ENCODE measurements at places on chromosomes 12 and 14.
A peak's percentile ranks its signal among the peaks of the same experiment; 100 is the strongest.

DNA sequence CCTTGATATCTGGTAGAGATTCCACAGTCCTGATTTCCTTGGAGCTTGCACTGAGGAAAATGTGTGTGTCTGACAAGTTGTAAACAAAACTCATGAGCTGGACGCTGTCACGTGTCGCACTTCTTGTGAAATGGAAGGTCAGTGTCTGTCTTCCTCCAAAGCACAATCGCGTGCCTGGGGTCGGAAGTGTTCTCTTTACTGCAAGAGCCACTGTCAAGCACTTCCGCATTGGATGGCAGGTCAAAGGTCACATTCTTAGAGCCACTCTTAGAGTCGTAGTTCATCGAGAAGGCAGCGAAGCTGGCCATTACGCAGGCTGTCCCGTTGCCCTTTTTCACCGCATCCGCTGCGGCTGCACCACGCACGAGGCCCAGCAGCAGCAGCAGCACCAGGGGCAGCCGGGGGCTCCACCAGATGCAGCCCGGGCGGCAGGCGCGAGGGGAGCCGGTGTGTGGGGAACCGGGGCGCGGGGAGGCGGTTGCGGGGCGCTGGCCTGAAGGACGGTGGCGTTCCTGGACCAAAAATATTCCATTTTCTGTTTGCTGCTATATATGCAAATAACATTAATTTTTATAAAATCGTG lies 45.0 kb downstream of the LRTM2 start:
- DNase-seq, result no peak

DNA sequence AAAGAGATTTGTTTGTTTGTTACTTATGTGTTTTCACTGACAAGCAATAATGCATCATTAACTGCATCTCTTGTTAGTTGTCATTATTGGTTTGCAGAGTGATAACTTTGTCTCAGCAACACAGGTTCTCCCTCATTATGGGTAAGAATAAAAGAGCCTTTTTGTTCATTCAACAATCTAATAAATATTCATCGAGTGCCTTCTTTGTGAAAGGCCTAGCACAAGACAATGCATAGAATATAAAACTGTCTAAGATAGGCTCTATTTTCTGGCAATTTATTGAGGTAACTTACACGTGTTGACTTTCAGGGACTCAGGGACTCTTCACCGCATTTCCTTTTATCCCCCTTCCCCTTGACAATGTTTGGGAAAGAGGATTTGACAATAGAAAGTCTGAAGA lies 95.5 kb upstream of the KRR1 start:
- no peak for DNase-seq

DNA sequence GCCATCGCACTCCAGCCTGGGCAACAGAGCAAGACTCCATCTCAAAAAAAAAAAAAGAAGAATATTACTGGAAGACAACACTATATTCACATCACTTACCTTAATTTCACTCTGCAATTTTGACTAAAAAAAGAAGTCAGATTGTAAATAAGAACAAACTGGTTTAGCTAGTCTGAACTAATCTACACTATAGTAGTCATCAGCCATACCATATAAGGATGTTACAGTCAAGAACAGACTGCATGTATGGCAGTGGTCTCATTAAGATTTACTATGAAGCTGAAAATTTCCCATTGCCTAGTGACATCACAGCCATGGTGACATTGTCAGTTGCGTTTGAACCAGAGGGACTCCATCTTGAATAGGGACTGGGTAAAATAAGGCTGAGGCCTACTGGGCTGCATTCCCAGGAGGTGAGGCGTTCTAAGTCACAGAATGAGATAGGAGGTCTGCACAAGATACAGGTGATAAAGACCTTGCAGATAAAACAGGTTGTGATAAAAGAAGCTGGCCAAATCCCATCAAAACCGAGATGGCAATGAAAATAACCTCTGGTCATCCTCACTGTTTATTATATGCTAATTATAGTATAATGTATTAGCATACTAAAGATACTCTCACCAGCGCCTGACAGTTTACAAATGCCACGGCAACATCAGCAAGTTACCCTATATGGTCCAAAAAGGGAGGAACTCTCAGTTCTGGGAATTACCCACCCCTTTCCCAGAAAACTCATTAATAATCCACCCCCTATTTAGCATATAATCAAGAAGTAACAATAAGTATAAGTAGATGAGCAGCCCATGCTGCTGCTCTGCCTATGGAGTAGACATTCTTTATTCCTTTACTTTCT lies 51.2 kb downstream of the OSBPL8 start:
- no peak for DNase-seq

- DNase-seq, result no peak
Measured at GRCh38 chr14:34721129-34721528, 6.7 kb upstream of the CFL2 start.

DNA sequence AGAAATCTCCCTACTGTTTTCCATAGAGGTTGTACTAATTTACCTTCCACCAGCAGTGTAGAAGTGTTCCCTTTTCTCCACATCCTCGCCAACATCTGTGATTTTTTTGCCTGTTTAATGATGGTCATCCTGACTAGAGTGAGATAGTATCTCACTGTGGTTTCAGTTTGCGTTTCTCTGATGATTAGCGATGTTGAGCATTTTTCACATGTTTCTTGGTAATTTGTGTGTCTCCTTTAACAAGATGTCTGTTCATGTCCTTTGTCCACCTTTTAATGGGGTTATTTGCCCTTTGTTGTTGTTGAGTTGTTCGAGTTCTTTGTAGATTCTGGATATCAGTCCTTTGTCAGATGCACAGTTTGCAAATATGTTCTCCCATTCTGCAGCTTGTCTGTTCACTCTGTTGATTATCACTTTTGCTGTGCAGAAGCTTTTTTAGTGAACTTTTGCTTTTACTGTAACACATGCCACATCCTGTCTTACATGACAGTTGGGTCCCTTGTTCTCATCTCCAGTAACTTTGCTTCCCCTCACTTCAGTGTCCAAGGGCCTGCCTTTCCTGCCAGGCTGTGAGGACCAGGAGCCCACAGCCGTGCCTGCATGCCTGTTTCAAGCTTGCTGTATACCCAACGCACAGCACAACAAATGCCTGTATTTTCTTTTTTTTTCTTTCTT lies 64.9 kb downstream of the SPRING1 start:
- DNase-seq, result no peak

- peak; percentile 83 for DNase-seq
Measured at GRCh38 chr14:74712499-74713394, at the start of the genes AREL1 and FCF1. Gene AREL1 (minus strand): TSS chr14:74713080. CDS start chr14:74685615, 27,465 bp downstream. Gene FCF1 (plus strand): TSS chr14:74713144. CDS start chr14:74713198, 54 bp downstream.

- no peak for DNase-seq
Measured at GRCh38 chr12:7054925-7055324, 5.6 kb upstream of the C1S start.

DNA sequence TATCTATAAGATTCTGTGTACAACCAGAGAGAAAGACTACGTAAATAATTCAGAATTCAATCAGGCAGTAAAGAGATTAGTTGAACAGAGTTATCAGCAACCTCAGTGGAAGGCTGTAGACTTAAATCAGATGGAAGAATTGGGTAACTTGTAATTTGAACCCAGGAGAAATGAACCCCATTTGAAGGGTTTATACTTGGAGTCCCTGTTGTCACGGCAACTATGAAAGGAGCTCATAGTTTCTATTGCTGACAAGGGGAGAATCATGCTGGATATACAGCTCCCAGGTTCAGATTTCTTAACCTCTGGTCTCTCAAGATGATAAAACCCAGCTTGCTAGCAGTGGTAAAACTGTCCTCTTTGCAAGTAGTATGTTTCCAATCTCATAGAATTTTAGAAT lies 54.4 kb upstream of the BMP4 start:
- DNase-seq, result no peak

GRCh38 chr12:9227950-9228349 lies 19.8 kb upstream of the PZP start:
- DNase-seq, result no peak

DNA sequence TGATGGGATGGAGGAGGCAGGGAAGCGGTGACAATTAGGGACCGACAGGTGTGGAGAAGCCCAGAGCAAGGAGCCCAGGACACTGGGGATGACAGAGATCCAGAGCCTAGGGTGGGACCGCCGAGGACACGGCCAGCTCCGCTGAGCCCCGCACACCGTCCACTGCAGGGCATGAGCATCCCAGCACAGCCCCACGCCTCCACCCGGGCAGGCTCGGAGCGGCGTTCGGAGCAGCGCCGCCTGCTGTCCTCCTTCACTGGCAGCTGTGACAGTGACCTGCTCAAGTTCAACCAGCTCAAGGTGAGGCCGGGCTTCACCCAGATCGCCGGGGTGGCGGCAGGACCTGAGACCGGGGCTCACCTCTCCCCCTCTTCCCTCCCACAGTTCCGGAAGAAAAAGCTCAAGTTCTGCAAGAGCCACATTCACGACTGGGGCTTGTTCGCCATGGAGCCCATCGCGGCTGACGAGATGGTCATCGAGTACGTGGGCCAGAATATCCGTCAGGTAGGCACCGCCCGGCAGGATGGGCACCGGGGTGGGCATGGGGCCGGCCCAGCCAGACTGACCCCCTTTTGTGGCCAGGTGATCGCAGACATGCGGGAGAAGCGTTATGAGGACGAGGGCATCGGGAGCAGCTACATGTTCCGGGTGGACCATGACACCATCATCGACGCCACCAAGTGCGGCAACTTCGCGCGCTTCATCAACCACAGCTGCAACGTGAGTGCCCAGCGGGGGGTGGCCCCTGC lies 23.7 kb downstream of the SETD1B start:
- DNase-seq, result no peak

GRCh38 chr12:25045869-25046268 lies 97.0 kb upstream of the BCAT1 start:
- DNase-seq, result no peak

DNA sequence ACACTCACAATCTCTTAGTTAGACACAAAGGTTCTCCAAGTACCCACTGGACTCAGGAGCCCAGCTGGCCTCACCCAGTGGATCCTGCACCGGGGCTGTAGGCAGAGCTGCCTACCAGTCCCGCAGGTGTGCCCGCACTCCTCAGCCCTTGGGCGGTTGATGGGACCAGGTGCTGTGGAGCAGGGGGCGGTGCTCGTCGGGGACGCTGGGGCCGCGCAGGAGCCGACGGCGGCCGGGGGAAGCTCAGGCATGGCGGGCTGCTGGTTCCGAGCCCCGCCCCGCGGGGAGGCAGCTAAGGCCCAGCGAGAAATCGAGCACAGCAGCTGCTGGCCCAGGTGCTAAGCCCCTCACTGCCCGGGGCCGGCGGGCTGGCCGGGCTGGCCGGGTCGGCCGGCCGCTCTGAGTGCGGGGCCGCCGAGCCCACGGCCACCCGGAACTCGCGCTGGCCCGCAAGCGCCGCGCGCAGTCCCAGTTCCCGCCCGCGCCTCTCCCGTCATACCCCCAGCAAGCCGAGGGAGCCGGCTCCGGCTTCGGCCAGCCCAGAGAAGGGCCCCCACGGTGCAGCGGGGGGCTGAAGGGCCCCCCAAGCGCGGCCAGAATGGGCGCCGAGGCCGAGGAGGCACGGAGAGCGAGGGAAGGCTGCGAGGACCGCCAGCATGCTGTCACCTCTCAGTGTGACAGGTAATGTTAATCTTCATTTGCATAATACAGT lies 506.8 kb downstream of the LRFN5 start:
- DNase-seq, result no peak

DNA sequence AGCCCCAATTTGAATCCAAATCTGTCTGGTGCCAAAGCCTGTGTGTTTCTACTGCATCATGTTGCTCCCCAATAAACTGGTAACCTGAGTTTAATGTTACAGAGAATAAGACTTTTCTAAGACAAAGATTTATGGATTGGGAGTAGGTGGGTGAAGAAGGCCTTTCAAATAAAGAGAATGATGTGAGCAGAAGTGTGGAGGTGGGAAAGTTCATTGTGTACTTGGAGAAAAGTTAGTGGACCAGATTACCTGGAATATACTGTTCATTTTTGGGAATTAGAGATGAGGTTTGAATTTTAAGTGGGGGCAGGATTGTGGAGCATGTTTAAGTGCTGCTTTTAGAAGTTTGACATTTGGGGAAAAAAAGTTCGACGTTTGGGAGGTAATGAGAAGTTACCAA lies 3.1 kb downstream of the FRS2 start:
- DNase-seq, result no peak

- DNase-seq, result no peak
Measured at GRCh38 chr12:89824822-89825221, 116.2 kb upstream of the ATP2B1 start.

GRCh38 chr12:52214421-52214802 lies 18.6 kb upstream of the KRT7 start:
- no peak for DNase-seq

GRCh38 chr12:110762891-110763290 lies 20.2 kb upstream of the PPP1CC start:
- no peak for DNase-seq

DNA sequence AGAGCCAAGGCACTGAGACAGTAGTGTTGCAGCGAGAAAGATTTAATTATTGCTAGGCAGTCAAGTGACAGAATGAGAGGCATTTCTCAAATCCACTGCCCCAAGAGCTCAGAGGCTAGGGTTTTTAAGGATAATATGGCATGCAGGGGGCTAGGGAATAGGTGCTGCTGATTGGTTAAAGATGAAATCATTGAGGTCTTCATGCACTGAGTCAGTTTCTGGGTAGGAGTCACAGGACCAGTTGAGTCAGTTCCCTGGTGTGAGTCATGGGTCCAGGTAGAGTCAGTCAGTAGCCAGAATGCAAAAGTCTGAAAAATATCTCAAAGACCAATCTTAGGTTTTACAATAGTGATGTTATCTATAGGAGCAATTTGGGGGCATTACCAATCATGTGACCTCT lies 323.8 kb downstream of the RGS6 start:
- DNase-seq, result no peak

GRCh38 chr14:49991491-49991890 lies 98.6 kb downstream of the ARF6 start:
- no peak for DNase-seq

DNA sequence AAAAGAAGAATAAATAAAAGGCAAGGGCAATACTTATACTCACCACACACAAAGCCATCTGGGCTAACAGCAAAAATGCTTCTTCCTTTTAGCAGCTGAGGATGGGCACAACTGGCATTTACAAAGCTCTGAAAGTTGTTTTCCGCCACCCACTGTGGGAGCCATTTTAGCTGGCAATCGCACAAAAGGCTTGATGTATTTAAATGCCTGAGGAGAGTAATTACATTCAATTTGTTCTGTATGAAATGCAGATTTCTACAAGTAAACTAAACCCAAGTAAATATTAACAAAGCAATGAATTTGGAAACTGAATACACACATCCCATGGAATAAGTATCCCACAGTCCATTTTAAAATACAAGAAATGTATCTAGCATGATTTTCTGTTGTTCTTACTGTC lies 37.5 kb downstream of the LRIG3 start:
- no peak for DNase-seq

DNA sequence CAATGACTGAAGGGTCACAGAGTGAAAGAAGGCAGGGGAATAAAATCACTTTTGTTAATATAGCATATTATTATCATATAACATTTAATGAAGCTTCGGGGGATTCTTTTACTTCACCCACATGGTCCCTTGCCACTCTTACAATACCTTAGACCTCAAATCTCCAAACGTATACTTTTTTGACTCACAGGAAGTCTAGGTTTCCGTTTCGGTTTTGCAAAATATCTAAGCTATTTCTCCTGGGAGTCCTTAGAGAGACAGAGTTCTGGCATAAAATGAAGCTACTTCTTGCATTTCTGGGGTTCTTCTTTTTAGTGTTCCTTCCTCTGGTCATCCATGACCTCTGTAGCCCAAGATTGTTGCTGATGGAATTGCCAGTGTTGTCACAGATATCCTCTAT lies 590.5 kb upstream of the ATP2B1 start:
- DNase-seq, result no peak

Measured in activated naive CD4-positive, alpha-beta T cell treated with anti-CD3 and anti-CD28 coated beads, Interleukin-2, amount 50 U/mL, for 72 hours (primary cell).